ENCODE measurements at places on chromosomes 3 and 15.

DNA sequence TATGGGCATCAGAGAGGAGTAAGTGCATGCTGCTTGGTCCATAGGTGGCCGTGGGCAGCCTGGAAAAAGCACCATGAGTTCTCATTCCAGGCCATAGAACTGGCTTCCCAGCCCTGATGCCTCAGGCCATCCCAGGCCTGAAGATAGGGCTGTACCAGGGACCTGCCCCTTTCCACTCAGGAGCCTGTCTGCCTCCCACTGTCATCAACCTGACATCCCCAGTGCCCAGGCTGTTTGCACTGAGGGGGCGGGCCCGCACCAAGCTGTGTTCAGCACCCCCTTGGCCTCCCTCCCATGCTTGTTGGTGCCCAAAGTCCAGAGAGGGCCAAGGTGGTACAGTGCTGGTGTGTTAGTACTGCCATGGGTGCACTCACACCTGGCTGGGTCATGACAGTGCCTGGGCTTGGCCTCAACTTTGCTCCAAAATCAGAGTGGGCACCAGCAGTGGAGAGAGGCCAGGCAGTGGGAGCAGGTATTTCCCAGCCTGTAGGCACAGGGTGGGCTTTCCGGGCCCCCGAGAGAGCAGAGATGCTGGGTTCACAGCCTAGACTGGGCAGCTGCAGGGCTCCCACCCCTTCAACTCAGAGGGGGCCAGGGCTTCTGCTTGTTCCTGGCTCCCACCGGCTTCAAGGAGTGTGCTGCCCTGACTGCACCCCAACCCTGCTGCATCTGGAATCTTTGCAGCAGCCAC is 556.1 kb downstream of the SI start:
- DNase-seq, result no peak

- no peak for DNase-seq
Observed at GRCh38 chr3:121974601-121975111, 47.4 kb downstream of the ILDR1 start.

DNA sequence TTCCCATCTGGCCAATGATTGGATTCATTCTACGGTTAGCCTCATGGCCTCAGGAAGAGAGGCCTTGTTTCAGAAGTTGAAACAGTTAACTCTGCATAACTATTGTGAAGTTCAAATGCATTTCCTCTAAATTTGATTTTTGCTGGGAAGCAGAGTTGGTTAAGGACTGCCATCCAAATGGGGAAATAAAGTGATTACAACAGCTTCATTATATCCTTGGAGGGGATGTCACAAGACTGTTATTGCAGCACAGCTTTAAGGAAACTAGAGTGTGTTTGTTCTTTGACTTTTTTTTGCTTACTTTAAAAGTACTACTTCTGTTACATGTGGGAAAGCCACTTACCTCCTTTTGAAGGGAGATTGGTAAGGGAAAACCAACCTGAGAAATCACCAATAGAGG is 164.8 kb downstream of the AKAP13 start:
- no peak for DNase-seq

- DNase-seq, result no peak
Observed at GRCh38 chr3:44596621-44597020, 11.9 kb downstream of the ZNF660 start.

DNA sequence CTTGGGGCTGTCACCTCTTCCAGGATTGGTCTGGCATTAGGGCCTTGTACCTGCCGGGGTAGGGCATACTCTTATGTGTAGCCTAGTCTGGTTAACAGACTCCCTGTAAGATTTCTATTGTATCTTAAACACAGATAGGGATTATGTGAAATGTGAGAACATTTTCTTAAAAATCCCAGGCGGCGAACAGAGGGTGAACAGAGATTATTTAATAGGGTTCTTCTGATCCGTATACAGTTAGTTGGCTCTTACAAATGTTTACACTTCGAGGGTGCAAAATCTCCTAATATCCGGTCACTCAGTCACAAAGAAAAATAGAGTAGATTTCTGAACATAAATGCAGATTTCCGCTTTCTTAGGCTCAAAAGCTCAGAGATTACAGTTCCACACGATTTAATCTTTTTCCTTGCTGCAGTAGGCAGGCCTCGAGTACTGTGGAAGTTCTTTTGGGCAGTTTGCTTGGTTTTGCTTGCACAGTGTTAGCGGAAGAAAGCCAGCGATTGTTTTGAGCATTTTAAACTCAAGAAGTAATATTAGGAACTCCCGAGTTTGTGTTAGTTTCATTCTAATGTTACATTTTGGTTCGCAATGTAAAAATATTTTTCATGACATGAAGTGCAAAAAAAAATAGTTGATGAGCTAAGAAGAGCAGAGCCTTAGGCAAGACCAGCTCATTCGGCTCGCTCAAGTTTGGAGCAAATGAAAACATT is 993 bp downstream of the PLCL2 start:
- no peak for DNase-seq

GRCh38 chr3:169477790-169478189 is 185.7 kb downstream of the MECOM start:
- no peak for DNase-seq

DNA sequence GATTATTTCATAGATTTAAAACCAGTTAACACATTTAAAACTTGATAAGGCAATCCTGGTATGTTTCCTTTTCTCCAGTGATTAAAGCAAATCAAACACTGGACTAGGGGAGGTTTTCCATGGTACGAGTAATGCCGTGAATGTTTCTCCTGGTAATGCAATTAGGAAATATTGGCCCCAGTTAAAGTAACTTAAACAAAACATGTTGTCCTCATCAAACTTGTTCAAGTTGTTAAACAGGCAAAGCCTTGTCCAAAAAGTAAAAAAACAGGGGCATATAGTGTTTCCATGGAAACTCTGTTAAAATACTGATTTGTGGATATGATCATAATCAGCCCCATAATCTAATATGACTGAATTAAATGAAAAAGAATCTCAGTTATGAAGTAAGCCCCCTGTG is 13.1 kb upstream of the LRTM1 start:
- DNase-seq, result no peak

DNA sequence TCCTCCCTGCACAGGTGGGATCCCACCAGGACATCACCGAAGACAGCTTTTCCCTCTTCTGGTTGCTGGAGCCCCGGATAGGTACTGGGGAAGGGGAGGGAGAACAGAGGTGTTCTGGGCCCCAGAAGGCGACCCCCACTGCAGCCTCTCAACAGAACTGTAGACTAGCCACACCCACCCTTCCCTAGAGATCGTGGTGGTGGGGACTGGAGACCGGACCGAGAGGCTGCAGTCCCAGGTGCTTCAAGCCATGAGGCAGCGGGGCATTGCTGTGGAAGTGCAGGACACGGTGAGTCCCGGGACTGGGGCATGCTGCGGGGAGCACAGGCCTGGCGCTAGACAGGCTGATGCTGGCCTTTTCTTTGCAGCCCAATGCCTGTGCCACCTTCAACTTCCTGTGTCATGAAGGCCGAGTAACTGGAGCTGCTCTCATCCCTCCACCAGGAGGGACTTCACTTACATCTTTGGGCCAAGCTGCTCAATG is 809 bp downstream of the NDUFAF3 start:
- no peak for DNase-seq

GRCh38 chr3:87805670-87806069 is 253.1 kb downstream of the CGGBP1 start:
- no peak for DNase-seq

- no peak for DNase-seq
Observed at GRCh38 chr15:39468331-39468730, 112.5 kb upstream of the THBS1 start.

DNA sequence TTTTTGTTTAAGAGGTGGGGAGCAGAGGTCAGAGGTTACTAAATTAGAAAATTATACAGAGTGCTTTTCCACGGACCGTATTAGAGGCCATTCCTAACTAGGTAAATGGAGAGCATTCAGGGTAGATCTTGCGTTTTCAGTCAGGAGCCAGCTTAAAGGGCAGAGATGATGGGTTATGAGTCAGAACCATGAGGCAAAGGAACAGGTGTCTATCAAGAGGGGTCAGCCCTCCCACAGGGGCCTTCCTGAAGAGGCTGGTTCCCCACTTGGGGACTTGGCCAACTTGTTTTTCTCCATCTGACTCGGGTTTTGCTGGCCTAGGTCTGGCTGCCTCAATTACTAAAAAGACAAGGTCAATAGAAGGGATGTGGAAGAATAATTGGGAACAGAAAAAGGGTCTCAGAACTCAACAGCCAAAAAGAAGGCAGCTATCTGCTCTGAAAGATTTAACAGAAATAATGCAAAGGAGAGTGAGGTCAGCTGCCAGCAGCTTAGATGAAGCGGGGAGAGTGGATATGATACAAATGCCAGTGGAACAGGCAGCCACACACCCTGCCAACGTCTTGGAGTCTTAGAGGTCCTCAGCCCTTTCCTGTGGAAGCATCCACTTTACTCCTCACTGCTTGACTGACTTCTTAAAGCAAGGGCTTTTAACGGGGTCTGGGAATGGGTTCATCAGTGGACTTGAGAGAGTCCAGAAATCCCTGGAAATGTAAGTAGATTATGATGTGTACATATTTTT is 17.6 kb downstream of the MTMR14 start:
- DNase-seq, result no peak

GRCh38 chr3:45796902-45797637 is 734 bp upstream of the SLC6A20 start:
- DNase-seq, result no peak

DNA sequence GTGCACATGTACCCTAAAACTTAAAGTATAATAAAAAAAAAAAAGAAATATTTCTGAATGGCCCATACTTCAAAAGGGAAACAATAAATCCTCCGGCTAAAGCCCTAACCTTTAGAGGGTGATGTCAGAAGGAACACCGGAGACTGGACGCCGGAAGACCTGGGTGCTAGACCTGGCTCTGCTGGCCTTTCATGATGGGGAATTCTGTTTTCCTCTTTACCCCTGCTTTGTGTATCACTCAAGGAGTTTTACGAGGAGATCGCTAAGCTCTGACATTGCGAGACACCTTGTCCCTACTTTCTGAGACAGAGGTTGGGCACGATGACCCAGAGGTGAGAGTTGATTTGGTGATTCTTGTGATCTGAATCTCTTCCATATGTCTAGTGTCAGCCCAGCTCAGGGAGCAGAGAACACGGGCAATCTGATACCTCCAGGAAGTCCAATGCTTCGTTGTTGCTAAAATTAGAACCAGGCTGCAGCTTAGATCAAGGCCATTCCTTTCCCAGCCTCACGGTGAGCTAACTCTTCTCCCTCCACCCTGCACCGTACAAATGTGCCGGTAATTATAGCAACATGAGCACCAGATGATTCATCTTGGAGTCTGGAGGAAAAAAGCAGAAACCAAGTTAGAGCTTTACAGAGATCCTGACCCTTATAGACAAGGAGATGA is 42.0 kb upstream of the CFAP161 start:
- DNase-seq, result peak; percentile 98

- DNase-seq, result peak; percentile 37
Observed at GRCh38 chr3:141076797-141077571, 25.8 kb downstream of the SPSB4 start.

DNA sequence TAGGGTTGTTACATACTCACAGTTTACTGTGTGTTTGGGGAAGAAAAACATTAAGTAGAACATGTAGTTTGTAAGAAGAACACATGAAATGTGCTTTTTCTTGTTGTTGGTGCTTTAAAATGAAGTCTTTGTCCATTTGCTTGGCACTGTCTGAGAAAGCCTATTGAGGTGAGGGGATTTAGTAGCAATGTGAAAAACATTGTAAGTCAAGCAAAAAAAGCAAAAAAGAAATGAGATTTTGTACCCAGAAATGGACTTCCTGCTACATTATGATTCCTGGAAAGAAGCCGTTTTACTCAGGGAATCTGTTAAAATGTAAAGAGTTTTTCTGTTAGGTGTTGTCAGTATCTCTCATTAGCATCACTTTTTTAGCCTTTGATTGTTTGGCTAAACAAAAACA is 59.9 kb downstream of the KAT2B start:
- no peak for DNase-seq

GRCh38 chr3:134790065-134790464 is 5.0 kb upstream of the EPHB1 start:
- DNase-seq, result no peak

- no peak for DNase-seq
Observed at GRCh38 chr3:8276056-8276455, 225.6 kb upstream of the LMCD1 start.

DNA sequence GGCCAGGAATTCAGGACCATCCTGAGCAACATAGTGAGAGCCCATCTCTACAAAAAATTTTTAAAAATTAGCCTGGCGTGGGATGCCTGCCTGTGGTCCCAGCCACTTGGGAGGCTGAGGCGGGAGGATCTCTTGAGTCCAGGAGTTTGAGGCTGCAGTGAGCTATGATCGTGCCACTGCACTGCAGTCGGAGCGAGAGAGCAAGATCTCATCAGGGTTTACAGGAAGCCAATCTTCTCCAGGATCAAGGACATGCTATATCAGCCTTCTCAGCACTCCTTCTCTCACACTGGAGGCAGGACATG is 451 bp upstream of the STOML1 start:
- DNase-seq, result no peak

- peak; percentile 55 for DNase-seq
Observed at GRCh38 chr15:101024073-101024695, 105.0 kb downstream of the LRRK1 start.

- peak; percentile 16 for DNase-seq
Observed at GRCh38 chr15:66291816-66292570, 1.4 kb upstream of the DIS3L start.

- DNase-seq, result no peak
Observed at GRCh38 chr15:101490408-101490891, 943 bp upstream of the PCSK6 start.

DNA sequence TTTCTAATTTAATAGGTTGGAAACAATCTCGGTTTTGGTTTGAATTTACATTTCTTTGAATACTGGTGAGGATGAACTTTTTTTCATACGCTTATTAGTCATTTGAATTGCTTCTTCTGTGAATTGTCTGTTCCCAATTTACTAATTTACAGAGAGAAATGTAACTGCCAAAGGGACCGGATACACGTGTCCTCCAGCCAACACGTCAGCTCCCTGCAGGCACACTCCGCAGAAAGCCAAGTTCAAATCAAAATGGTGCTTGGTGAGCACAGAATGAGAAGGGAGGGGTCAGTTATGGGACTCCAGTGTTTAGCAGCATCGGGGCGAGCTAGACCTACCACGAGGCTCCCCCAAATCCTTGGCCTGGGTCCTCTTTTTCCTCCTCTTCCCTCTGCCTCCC is 10.8 kb upstream of the TSEN2 start:
- DNase-seq, result peak; percentile 67

DNA sequence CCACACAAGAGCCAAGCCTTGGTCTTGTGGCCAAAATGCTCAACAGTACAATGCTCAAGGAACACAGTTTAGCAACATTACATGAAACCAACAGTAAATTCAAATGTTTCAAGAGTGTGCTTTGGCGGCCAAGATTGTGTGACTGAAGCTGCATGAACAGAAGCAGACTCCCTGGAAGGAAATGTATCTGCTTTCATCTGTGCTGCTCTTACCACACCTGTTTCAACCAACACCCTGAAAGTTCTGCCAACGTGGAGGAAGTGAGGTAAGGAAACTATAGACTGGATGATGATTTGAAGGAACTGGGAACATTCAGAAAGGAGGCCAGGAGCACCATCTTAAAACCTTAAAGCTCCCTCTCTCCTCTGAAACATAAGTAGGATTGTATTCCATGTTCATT is 55.7 kb downstream of the MB21D2 start:
- DNase-seq, result no peak

All from fibroblast of upper back skin (primary cell).